HCT116 (cell line): ENCODE measurements at places on chromosomes 11 and 22.
A peak's percentile ranks its signal among the peaks of the same experiment; 100 is the strongest.

DNA sequence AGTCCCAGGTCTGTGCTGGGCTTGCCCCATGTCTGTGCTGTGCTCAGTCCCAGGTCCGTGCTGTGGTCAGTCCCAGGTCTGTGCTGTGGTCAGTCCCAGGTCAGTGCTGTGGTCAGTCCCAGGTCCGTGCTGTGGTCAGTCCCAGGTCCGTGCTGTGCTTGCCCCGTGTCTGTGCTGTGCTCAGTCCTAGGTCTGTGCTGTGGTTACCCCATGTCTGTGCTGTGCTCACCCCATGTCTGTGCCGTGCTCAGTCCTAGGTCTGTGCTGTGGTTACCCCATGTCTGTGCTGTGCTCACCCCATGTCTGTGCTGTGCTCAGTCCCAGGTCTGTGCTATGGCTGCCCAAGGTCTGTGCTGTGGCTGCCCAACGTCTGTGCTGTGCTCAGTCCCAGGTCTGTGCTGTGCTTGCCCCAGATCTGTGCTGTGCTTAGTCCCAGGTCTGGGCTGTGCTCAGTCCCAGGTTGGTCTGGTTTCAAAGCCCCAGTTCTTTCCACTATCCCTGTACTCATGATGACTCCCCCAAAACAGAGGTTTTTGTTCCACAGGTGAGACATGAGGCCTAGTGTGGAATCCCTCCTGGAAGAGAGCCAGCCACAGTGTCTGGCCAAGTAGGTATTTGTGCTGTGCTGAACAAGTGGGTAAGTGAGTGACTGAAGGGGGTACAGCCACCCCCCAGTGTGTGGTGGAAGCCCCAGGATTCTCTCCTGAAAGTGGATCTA, 34.8 kb downstream of the IRAG1 start:
- peak overlapping the region; percentile 100 for H3K27ac ChIP-seq
- H3K36me3 ChIP-seq, result no peaks in the 10 kb centered on the region
- peaks cover 76% of the 10 kb centered on the region for H3K4me1 ChIP-seq
- DNase-seq, result no peak
- H3K27me3 ChIP-seq, result no peaks in the 10 kb centered on the region

GRCh38 chr22:17597217-17597616, 31.3 kb downstream of the ATP6V1E1 start:
- no peaks in the 10 kb centered on the region for H3K4me1 ChIP-seq
- no peak for DNase-seq

DNA sequence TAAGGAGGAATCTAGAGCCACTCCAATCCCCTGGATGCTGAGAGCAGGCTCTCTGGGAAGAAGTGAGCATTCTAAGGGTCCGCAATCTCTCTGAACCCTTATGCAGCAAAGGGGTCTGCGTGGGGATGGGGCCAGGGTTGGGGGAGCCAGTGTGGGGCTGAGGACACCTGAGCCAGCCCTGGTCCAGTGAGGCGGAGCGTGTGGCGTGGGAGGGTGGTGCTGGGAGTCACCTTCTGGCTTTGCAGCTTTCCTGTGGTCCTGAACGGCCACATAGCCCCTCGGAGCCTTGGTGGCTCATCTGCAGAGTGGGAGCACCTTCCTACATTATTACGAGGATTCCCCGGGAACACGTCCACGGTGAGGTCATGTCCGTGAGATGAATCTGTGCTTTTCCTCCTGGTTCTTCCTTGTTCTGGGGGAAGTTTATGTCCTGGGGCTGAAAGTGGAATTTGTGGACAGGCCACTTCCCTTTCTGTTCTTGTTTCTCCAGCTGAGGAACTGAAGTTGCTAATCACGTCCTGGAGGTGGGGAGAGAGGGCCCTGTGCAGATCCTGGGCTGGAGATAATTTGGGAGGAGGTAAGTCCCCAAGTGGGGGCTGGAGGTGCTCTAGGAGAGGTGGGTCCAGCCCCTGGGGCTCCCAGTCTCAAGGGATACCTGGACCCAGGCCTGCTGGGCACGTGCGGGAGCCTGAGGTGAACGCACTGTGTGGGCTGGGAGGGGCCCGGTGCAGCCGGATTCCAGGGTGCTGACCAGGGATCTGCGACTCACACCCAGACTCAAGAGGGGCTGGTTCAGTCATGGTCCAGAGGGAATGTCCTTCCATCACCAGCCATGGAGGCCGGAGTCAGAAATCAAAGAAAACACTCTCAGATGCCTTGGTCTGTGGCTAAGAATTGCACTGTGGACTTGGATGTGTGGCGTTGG, 6.1 kb downstream of the MRGPRE start:
- H3K4me1 ChIP-seq, result peaks cover under 1% of the 10 kb centered on the region
- DNase-seq, result no peak
- H3K36me3 ChIP-seq, result no peaks in the 10 kb centered on the region
- no peaks in the 10 kb centered on the region for H3K27me3 ChIP-seq
- H3K4me3 ChIP-seq, result no peak overlapping the region

GRCh38 chr11:64074239-64074638, 38.5 kb downstream of the FLRT1 start:
- H3K36me3 ChIP-seq, result no peaks in the 10 kb centered on the region
- peaks cover 3% of the 10 kb centered on the region; the same call in 1 of the 2 replicates for H3K4me1 ChIP-seq
- no peaks in the 10 kb centered on the region for H3K27me3 ChIP-seq

DNA sequence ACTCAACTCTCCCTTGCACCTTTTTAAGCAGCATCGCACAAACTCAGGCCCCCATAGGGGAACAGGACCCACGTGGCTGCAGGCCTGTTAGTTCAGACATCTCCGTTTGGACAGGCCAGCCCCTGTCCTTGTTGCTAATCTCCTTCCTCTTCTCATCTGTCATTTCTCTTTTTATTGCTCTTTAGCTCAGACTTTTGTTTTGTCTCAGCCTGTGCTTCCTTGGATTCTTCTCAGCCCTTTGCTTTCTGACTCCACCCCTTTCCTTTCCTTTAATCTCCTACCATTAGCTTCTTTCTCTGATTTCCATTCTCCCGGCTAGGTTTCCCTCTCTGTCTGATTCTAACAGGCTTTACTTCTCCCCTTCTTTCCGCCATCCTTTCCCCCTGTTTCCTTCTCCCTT, 68.7 kb downstream of the SCN3B start:
- no peak for DNase-seq
- peaks cover 14% of the 10 kb centered on the region for H3K4me1 ChIP-seq
- H3K4me3 ChIP-seq, result no peak overlapping the region
- H3K27me3 ChIP-seq, result no peaks in the 10 kb centered on the region; the same call in 1 of the 2 replicates
- no peak overlapping the region for H3K27ac ChIP-seq
